Amniotic epithelial cell (primary cell): ENCODE measurements at places on chromosomes 7 and 10.

DNA sequence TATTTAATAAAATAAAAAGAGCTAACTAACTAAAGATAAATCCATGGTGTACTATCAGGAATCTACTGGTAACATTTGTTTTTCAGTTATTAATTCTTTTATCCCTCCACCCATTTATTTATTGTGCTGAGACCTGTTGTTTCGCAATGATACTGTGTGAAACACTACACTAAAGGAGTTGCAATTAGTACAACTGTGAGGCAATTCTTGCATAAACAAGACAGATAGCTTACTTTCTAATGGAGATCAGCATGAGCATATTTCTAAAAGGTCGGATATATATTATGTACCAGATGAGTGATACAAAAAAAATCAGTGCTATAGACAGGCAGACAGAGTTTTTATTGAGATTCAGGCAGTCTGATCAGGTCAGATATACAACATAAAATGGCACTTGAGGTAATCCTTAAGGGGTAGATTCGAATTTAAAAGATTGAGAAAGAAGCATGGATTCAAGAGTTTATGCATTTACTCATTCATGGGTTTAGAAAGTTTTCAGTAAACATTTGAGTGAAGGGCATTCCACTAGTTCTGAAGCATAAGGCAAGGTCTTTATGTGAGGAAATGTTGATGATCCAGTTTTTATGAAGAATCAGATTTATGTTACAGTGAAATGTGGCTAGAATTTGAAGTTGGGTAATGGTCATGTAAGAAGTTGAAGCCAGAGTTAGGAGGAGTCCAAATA is 147.6 kb downstream of the POLR1F start:
- DNase-seq, result peak; percentile 95

- DNase-seq, result no peak
Measured at GRCh38 chr7:40760293-40760964, 625.6 kb downstream of the SUGCT start.

GRCh38 chr7:1053002-1053411 is 8.7 kb downstream of the GPR146 start:
- no peak for DNase-seq

DNA sequence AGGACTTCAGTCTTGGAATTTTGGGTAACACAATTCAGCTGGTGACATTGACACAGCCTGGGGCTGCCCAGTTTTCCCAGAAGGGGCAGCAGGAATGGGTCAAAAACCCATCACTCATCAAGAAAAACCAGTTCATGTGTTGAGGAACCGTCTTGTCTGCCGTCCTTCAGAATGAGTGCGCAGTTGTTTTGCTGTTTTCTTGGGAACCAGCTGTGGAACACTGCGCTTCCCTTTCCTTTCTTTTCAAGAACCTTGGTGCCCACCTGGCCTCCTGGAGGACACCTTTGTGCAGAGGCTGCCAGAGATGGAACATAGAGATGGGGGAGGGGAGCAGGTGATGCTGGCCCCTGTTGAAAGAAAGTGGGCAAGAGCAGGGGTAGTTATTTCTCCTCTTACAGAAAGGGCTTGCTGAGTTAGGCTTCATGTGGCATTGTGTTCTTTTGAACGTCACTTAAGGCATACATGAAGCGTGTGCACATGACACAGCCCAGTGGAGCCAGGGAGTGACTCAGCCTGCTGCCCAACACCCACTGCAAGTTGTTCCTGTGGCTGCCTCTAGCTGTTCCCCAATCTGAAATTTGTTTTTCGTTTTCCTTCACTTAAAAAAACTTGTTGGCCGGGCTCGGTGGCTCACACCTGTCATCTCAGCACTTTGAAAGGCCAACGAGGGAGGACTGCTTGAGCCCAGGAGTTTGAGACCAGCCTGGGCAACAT is 87.4 kb upstream of the TNS3 start:
- DNase-seq, result peak; percentile 86

DNA sequence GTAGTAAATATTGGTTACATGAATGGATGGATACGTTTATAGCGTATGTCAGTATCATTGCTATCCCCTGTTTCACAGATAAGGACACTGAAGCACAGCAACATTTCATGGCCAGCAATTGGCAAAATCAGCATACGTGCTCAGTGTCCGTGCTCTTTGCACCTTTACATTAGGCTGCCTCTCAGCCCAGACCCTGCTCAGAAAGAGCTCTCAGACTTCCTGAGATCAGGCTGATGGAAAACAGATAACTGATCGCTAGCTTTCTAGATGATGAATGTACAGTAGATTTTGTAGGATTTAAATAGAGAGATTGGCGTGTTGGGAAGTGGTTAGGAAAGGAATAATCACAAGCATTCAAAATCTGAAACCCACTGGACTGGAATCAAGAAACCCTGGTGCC is 106.7 kb downstream of the ARID5B start:
- DNase-seq, result no peak

DNA sequence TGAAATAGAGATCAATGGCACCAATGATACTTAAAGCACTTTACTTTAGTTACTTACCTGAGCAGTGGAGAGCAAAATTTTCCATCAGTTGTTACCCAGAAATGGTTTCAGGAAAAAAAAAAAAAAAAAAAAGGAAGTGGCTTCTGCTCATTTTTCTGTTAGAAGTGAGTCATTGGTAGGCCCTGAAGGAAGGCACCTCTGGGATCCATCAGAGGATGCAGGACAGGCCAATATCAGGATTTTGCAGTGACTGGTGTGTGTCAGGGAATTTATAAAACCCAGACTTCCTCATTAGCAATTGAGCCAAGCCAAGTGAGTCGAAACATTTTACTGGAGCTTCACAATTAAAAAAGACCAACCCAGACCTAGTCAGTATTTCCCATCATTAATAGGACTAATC is 2.3 kb upstream of the SMIM30 start:
- no peak for DNase-seq

DNA sequence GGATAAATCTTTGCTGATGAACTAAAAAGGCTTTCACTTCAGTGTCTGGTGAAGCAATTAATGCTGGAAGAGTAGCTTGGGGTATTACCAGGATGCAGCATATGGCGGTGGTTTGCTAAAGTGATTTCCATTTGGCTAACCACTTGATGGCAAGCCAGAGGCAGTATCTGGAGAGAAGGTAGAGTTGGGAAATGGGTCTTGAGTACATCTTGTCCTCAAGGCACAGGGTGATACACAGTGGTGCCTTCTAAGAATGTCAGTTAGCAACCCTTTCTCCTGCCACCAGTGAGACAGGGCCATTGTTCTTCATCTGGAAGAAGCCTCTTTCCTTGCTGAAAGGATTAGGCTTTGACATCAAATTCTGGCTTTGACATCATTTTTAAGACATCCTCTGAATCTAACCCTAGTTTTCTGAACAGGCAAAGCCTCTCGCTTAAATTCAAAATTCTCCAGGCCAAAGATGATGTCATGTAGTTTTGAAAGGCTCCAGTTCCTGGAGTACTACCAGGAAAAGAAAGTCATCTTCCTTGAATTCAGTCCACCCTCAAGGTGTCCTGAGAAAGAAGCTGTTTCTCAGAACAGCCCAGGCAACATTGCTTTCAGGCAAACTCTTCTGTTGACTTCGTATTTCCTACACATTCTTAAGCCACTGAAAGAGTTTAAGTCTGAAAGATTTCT is 162.4 kb downstream of the ARID5B start:
- peak; percentile 83 for DNase-seq

- DNase-seq, result no peak
Measured at GRCh38 chr10:5544216-5544805, 19.6 kb downstream of the CALML3 start.

DNA sequence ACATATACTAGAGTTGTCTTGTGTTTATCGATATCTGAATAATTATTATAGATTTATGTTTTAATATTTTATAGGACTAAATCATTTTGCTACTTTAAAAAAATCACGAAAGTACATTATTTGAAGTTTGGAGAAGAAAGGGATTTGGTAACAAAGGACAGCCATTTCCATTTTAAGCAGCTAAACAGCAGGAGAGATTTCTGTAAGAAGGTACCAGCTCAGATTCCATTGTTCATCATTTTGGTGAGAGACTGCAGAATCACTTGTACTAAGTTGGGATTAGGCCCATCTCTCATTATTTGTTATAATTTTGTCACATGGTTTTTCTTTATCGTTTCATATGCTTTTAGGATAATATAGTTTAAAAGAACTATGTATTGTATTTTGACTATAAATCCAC is 46.7 kb downstream of the PALS2 start:
- DNase-seq, result no peak

- no peak for DNase-seq
Measured at GRCh38 chr7:84666651-84667050, 472.1 kb upstream of the SEMA3A start.

DNA sequence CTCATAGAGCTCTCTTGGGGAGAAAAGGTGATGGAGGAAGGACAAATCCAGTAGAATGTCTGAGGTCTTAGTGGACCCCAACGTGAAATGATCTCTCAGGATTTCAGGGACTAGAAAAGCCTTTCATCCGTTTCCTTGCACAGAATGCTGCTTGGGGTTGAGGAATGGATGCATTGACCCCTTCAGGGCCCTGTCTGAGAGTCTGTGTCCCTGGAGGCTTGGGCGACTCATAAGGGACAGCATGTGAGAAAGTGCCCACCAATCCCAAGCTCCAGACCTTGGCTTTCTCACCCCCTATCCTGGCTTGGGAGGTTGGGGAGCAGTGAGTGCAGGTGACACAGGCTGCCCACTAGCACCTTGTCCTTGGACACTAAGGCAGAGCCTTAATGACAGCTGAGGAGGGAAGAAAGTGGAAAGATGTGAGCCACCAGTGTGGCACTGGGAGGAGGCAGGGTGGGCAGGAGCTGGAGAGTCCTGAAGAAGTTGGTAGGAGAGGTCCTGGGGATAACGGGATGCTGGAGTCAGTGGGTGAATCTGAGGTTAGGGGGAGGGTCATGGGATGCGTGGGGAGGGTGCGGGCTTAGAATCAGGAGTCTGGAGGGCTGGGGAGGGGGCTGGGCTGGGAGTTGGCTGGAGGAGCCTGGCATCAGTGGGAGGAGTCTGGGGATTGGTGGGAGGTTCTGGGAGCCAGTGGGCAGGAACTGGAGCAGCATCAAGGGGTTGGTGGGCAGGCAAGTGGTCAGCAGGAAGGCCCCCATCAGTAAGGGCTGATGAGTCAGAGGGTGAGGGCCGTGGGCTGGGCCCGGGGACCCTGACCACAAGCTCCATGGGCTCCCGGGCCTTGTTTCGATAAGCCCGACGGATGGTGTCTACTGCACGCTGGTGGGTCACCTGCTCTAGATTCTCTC is 8.6 kb downstream of the LZTS2 start:
- DNase-seq, result no peak

GRCh38 chr10:35600193-35600592 is 4.9 kb upstream of the GJD4 start:
- no peak for DNase-seq

DNA sequence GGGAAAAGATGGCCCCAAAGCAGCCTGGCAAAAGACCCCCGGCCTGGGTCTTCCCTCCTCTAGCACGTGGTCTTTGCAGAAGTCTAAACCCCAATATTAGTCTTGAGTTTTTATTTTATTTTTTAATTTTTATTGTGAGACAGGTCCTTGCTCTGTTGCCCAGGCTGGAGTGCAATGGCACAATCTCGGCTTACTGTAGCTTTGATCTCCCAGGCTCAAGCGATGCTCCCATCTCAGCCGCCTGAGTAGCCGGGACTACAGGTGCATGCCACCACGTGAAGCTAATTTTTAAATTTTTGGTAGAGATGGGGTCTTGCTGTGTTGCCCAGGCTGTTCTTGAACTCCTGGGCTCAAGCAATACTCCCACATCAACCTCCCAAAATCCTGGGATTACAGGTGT is 40.3 kb upstream of the MXI1 start:
- no peak for DNase-seq

DNA sequence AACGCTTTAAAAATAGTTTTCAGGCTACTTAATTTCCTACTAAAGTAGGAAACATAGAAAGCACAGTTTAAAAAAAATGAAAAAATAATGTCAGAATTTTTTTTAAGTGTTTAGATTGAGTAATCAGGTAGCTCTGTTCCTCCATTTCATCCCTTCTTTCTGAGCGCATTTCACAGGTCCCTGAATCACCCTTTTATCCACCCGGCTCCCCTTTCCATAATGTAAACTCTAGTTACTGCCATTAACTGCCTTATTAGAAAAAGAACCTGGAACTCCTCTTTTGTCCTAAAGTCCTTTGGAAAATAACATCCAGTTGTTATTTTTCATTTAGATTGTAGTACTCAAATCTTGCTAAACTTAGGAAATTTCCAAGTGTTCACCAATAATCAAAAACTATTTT is 5.8 kb downstream of the KCND2 start:
- no peak for DNase-seq

GRCh38 chr10:124204726-124205125 is 111.3 kb upstream of the CHST15 start:
- DNase-seq, result no peak

- DNase-seq, result peak; percentile 86
Measured at GRCh38 chr7:28405662-28406061, 6.7 kb upstream of the CREB5 start.

GRCh38 chr10:103197174-103197573 is 4.1 kb upstream of the NT5C2 start:
- peak; percentile 84 for DNase-seq

GRCh38 chr10:57799625-57800024 is 468.1 kb downstream of the IPMK start:
- DNase-seq, result no peak

- DNase-seq, result no peak
Measured at GRCh38 chr7:29284696-29285443, 90.3 kb downstream of the CHN2 start.
